ENCODE measurements at places on chromosomes 2 and 18.

- DNase-seq: no peak
Observed at GRCh38 chr2:107393516-107393915, 433.2 kb upstream of the RGPD4 start.

DNA sequence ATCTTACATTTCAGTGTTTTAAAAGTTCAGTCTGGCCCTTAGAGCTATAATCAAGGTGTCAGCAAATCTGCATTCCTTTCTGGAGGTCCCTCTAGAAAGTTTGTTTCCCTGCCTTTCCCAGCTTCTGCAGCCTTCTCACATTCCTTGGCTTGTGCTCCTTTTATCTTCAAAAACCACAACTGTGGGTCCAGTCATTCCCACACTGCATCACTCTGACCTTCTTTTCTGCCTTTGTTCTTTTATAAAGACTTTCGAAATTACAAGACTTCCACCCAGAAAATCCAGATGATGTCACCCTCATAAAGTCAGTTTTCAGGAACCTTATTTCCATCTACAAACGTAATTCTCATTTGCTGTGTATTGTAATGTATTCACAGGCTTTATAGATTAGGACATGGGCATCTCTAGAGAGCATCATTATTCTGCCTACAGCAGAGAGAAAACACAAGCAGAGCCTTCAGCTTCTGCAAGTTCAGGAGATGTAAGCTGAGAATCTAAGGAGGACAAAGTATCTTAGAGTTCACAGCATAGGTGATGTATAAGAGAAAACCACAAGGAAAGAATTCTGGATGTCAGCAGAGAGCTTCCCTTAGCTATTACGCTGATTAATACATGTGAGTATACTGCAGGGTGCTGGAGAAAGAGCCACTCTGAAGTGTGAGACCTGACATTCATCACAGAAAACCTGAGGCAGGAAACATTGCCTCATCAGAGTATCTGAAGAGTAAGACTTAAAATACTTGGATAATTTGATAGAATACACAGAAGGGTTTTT, 1100.2 kb downstream of the CBLN2 start:
- DNase-seq: no peak

DNA sequence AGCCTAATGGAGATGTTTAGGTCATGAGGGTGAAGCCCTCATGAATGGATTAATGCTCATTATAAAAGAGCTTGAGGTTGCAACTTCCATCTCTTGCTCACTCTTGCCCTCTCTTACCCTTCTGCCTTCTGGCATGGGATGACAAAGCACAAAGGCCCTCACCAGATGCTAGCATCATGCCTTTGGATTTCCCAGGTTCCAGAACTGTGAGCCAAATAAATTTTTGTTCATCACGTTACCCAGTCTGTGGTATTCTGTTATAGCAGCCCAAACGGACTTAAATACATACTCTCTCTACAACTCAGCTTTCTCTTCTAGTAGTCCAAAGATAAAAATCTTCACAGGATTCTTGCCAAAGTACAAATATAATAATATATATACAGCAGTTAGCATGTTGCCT, 75.8 kb downstream of the LNPK start:
- DNase-seq: no peak

DNA sequence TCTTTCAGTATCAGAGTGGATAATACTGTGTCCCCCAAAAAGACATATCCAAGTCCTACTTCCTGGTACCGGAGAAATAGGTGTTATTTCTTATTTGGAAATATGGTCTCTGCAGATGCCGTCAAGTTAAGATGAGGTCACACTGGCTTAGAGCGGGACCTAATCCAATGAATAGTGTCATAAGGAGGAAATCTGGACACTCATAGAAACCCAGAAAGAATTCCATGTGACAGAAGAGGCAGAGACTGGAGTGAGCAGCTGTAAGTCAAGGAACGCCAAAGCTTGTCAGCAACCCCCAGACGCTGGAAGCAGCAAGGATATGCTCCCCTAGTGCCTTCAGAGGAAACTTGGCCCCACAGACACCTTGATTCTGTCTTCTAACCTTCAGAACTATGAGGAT, 69.8 kb downstream of the CCBE1 start:
- no peak for DNase-seq

GRCh38 chr2:74148457-74149246, 940 bp upstream of the BOLA3 start:
- DNase-seq: no peak

DNA sequence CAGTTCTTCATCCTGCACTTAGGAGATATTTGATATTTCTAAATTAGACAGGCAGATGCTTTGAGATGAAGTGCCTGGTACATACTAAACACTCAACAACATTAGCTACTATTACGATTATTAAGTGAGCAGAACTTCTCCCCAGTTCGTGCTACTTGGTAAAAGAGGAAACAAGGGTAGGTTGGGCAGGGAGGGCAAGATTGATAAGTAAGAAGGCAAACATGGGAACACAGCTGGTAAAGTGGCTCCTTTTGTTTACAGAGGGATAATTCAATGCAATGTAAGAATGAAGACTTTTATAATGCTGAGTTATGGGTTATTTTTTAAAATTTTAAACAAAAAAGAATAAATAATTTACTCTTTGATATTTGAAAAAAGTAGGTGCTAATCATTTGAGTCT, 15.9 kb upstream of the WIPF1 start:
- DNase-seq: no peak

DNA sequence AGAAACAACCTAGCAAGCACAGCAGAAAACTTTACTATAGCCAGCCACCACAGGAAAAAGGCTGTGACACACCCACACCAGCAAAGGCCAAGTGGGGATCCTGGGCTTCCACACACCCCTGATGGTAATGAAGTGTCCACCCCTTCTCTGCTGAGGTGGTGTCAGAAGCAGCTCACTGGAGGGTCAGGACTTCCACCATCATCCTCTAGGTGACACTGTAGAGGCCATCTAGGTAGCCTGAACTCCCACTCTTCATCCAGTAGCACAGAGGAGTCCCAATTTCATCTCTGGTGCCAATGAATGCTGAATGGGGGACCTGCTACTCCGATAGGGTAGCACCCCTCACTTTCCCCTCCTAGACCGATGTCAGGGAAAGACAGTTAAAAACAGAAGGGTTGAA, 1544.4 kb downstream of the LRP1B start:
- DNase-seq: no peak

GRCh38 chr2:120762341-120763061, 26.8 kb downstream of the GLI2 start:
- DNase-seq: no peak

DNA sequence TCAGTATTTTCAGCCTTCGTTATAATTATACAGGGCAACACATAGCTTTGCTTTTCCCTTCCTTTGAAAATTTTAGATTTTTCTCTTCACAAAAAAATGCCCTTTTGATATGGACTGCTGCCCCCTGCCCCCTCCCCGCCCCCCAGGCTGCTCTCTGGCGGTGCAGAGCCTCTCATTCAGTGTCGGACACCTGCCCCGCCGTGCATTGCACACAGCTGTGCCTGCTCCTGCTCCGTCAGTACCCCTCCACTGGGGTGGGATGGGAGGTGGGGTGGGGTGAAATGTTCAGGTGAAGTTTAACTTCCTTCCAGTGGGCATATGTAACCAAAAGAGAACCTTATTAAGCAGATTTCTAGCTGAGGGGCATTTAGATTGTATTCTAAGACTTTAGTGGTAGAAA, 148.0 kb downstream of the CCDC85A start:
- no peak for DNase-seq

GRCh38 chr2:217835931-217836891, 166.6 kb downstream of the TNS1 start:
- DNase-seq: no peak

DNA sequence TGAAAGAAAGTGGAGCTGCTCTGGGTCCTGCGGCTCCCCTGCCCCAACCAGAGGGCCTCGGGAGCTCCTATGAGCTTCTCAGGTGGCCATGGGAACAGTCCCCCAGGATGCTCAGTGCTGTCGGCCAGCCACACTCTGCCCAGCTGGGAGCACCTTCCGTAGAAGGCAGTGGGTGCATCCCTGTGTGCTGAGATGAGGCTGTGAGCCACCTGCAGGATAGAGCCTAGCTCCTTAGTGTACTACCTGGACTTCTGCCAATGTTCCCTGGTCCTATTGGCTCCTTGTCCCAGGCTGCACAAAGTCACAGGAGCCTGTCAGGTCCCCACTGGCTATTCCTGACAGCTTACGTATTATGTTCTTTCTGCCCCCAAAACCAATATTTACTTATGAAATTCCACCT, 16.1 kb downstream of the PRELID3A start:
- no peak for DNase-seq

GRCh38 chr18:28766721-28767120, 589.8 kb upstream of the CDH2 start:
- no peak for DNase-seq

DNA sequence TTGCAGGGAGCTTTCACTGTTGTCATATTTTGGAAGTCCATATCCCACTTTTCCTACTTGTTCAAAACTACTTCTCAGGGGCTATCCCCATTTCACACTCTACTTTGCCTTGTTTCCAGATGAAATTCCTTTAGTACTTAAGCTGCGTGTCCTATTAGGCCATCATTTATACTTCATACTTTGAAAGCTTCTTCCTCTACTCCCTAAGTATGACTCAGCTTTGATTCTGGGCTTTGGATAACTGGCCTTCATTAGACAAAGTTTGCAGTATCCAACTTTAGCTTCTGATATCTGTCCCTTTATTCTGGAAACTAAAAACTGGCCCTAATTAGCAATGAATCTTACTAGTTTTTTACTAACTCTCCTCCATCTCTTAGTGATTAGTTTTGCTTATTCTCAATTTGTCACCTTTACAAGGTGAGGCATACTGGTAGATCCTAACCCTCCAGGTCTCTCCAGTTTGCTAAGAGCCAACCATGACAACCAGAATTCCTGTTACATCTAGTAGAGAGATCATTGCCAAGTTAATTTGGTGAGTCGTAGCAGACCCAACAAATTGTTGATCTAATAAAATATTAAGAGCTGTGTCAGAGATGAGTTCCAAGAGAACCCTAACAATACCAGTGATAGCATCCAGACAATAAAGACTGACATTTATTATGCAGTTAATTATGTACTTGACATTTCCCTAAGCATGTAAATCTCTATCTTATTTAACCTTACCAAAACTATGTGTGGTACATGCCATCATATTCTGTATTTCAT, 31.2 kb upstream of the ITGAV start:
- DNase-seq: no peak

- no peak for DNase-seq
Observed at GRCh38 chr2:205773989-205774388, 91.7 kb downstream of the NRP2 start.

GRCh38 chr18:26021061-26021754, 69.2 kb downstream of the SS18 start:
- DNase-seq: no peak

DNA sequence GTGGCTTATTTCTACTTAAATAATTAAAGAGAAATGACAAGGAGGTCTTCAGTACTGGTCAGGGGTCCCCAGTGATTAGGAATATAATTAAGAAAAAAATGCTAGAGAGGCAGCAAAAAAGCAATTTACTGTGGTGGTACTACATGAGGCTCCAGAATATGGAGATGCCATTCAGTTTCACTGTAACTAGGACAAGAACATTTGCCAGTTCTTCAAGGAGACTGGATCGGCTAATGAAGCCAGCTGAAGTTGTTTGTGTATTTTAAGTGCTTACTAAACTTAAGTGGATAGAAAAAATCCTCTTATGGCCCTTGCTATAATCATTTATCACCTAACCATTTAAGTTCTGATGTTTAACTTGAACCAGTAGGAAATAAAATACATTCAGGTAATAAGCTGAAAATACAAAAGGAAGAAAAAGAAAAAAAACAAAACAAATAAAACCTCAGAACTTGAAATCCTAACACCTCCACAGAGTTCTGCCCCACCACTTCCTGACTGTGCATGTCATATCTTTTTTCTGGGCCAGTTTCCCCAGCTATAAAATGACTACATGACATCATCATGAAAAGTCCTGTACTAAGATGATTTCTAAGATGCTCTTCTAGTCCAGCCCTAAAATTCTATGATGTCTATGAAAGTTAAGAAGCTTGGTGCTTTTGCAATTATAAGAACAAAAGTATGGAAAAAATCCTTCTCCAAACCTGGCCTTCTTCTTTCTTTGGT, 98.0 kb downstream of the TRABD2A start:
- DNase-seq: peak; percentile 6

DNA sequence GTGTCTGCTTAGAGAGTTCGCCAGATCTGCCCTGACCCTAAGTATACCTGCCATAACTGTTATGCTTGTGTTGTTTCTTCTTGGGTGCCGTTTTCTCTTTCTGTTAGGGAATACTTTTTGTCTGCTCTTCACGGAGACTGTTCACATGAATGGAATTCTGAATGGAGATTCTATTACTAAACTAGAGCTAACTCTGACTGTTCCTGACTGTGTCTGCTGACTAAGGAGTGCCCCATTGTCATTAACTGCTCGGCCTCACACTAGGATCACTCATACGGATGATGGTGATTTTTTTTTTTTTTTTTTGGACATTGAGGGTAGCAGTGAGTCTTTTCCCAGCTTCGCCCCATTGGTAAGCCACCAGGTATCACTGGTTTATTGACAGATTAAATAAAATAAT, 104.8 kb upstream of the SLC8A1 start:
- DNase-seq: no peak

DNA sequence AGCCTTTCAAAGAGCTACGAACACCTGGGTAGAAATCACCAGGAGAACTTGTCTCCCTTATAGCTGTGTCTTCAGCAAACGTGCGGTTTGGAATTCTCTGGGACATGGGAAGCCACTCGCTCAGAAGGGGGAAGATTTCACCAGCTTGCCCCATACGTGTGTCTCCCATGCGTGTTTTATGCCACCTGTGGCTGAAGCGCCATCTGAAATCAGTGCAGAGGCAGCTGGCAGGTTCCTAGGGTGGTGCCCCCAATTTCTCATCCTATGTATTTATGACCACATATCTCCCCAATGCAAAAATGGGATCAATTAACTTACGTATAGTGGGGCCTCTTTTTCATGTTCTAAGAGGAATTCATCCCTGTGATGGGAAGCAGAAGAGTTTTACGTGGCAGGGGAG, 81.6 kb downstream of the TPO start:
- no peak for DNase-seq

DNA sequence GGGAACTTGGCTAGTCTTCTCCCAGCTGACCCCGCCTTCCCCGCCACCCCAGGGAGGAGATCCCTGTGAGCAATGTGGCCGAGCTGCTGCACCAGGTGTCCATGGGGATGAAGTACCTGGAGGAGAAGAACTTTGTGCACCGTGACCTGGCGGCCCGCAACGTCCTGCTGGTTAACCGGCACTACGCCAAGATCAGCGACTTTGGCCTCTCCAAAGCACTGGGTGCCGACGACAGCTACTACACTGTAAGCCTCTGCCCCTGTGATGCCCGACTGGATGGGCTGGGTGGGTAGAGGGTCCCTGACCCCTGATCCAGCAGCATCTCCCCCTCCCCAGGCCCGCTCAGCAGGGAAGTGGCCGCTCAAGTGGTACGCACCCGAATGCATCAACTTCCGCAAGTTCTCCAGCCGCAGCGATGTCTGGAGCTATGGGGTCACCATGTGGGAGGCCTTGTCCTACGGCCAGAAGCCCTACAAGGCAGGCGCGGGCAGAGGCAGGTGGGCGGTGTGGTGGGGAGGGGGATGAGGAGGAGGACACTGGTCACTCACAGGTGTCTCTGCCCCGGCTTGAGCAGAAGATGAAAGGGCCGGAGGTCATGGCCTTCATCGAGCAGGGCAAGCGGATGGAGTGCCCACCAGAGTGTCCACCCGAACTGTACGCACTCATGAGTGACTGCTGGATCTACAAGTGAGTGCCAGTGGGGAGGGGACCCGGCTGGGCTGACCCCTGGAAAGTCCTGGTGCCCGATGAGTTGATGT, 24.2 kb downstream of the ZAP70 start:
- DNase-seq: no peak

- DNase-seq: no peak
Observed at GRCh38 chr2:119788752-119789151, 29.0 kb downstream of the PTPN4 start.

GRCh38 chr2:240425697-240426096, 9.8 kb upstream of the GPC1 start:
- DNase-seq: no peak
